Left ventricle myocardium superior (tissue), 1 donor: ENCODE measurements at places on chromosomes 16 and 17.

DNA sequence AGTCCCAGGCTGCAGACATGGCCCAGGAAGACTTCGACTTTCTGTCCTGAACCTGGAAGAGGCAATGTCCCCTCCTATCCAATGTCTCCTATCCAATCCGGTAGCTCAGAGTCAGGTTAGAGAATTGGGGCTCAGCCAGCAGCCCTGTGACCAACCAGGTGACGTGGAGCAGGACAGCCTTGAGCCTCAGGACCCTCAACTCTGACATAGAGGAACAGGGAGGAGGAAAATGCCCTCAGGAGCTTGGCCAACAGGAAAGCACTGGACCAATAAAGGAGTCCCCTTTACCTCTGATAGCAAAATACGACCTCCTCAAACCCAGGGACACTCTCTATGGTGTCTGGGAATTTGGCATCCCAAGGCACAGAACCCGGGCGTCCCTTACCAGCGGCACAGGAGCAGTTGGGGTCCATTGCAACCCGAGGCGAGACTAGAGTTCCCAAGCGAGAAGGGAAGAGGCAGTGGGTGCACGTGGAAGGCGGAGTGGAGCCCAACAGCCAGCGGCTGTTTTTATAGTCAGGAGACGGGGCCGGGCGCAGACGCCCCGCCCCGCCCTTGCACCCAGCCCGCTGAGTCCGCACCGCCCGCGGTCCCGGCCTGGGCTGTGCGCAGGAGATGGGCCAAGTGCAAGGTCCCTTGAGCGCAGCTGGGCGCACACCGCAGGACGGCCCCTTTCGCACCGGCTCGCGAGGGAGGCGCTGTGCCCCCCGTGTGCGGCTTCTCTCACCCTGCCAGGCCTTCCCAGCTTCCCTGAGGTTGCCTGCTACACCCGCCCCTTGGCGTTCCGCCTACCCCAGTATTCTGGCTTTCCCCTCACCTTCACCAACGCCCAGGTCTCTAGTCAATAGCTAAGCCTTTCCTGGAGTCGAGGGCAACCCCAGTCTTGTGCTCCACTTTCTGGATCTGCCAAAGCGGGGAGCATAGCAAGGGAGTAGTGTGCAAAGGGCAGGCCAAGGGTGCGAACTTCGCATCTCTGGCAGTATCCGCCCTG, at the start of gene MT1G:
Gene MT1G (minus strand): TSS at position 485 of the 991 bp plus-strand sequence. CDS start 72 bp downstream, at position 413.
- DNase-seq = peak; percentile 76

- no peak for DNase-seq
Observed at GRCh38 chr17:42342242-42343008, 45.8 kb downstream of the STAT3 start.

- DNase-seq = no peak
Observed at GRCh38 chr17:55398689-55399088, 22.9 kb downstream of the MMD start.

DNA sequence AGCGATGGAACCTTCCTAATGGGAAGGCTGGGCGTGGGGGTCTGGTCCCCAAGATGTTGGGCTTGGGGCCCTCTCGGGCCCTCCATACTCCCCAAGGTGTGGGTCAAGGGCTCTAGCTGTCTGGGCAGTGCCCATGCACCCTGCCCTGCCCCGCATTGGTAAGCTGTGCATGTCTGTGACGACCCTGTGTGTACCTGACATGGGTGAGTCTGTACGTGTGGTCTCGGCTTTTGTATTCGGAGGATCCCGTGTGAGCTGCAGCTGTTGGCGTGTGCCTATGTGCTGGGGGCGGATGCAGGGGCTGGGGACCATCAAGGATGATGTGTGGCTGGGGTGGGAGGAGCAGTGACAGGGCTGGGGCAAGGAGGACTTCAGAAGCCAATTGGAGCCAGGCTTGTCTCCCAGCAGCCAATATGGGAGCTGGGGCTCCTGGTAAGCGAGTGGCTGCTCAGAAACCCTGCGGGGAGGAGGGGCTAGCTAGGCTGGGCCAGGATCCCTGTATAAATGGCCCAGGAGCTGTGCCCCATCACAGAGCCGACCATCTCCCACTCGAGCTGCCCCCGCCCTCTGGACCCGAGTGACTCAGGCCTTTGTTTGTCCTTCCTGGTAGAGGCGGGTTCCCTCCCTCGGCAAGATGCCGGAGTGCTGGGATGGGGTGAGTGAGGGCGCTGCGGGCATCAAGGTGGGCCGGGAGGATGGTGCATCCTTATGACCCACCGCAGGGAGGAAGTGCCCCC, at the start of gene NDRG4:
Gene NDRG4 (plus strand): TSS at position 529 of the 737 bp plus-strand sequence. CDS start 106 bp downstream, at position 635.
- DNase-seq = no peak

DNA sequence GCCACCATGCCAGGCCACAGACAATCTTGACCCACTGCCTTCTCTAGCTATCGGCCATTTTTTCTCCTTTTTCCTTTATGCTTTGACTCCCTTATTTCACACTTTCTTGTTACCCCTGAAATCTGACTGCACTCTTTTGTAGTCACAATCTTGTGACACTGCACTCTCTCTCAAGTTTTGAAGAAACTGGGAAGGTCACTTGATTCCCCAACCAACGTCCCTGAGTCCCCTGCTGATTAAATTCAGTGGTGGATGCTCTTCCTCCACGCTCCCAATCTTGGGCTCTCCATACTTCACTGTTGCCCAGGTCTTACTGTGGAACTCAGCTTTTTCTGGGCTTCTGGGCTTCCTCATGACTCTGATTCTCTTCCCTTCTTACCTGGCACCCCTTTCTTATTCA, 33.9 kb downstream of the PECAM1 start:
- DNase-seq = no peak

DNA sequence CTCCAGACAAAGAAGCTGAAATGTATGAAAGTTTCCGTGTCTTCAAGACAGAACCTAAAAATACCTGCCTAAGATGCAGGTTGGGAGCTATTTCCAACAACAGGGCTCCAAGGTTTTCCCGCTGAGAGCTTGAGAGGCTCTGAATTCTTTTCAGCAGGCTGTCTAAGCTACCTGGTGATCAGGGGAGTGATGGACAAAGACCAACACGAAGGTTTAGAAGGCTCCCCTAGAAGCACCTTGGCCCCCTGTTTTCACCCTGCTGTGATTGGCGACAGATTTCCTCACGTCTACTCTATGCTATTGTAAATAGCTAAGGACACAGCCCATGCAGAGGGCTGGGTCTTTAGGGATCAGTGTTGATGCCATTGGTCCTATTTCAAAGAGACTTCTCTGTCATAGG, 275.2 kb upstream of the SALL1 start:
- DNase-seq = no peak

- DNase-seq = no peak
Observed at GRCh38 chr16:72517154-72517553, 345.2 kb upstream of the PMFBP1 start.

DNA sequence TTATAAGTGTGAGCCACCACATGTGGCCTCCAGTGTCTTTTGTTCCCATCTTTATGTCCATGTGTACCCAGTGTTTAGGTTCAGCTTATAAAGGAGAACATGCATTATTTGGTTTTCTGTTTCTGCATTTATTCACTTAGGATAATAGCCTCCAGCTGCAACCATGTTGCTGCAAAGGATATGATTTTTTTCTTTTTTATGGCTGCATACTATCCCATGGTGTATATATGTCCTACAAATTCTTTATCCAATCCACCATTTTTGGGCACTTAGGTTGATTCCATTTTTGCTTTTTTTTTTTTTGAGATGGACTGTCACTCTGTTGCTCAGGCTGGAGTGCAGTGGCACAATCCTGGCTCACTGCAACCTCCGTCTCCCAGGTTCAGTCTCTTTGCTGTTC, 32.9 kb downstream of the ATAD5 start:
- no peak for DNase-seq

DNA sequence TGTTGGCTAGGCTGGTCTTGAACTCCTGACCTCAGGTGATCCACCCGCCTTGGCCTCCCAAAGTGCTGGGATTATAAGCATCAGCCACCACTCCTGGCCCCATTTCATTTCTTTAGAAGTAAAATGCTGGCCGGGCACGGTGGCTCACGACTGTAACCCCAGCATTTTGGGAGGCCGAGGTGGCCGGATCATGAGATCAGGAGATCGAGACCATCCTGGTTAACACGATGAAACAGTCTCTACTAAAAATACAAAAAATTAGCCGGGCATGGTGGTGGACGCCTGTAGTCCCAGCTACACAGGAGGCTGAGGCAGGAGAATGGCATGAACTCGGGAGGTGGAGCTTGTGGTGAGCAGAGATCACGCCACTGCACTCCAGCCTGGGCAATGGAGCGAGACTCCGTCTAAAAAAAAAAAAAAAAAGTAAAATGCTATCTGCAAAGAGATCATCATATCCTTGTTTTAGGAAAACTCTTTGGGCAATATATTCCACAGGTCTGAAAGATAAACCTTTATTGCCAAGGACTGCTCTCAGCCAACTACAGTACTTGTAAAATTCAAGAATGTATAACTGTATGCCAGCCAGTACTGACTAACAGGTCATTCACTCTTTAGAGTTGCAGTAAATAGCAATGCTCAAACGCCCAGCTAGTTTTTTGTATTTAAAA, 3.8 kb downstream of the GJC1 start:
- no peak for DNase-seq

DNA sequence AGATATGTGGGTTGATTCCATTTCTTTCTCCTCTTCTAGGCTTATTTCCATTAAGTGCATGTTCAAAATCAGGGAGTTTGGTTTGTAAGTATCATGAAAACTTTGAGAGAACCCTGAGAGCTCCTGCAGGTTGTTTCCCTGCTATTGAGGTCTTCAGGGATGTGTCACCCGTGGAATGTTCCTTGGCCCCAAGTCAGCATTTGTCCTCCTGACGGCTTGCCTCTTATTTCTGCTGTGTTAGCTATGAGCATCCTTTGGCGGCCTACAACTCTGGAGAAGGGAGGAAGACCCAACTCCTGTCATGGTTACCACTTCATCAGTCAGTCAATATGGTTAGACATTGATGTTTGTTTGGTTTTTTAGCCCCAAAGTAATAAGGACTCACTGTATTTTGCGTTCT, 180.8 kb downstream of the FTO start:
- DNase-seq = no peak

DNA sequence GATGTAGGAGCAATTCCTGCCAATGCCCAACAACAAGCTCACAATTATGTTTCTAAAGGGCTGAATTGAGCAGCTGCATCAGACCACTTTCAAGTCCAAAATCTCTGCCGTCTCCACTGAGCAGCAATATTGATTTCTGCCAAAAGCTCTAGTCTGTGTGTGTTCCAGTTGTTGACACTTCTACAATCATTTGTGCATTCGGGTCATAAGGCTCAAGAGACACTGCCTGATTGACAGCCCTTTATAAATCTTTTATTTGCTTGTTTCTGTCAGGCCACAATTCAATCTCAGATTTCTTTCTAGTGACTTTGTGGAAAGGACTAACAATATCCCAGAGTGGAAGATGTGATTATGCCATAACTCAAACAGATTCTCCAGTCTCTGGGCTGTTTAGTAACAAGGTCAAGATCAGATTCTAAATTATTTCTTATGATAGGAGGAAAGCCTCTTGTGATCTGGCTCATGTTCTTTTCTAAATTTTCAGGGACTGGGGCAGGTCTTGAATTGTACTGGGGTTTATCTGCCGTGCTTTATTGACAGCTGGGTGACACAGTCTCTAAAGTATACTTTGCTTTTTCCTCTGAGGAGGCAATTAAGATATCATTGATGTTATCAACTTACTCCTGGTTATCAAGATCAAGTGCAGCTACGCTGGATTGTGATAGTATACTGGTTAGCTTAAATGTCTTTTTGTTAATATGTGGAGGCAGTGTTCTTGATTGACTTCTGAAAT, 377.1 kb downstream of the CNTNAP4 start:
- DNase-seq = no peak

GRCh38 chr17:68006797-68007196, 10.5 kb upstream of the C17orf58 start:
- DNase-seq = peak; percentile 62

- DNase-seq = no peak
Observed at GRCh38 chr16:2840914-2841313, 10.8 kb downstream of the ZG16B start.

DNA sequence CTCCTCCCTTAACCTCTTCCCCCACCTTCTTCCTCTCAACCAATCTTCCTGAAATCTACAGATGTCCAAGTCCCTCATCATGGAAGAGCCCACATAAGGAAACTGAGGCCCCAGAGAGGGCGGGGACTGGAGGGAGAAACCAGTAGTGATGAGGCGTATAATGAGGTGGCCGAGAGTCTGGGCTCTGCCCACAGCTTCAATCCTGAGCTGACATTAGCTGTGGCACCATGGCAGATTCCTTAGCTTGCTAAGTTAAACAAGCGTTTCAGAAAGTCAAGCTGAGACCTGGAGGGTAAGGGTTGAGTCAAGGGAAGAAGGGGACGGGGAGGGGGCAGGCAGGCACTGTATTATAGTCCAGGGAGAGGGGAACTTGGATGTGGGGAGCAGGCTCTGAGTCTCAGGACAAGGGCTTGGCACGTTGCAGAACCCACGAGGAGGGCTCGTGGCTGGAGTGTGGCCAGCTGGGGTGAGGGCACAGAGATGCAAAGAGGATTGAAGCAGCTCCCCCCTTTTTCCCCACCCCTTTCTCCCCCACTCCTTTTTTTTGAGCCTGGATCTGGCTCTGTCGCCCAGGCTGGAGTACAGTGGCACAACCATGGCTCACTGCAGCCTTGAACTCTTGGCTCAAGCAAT, 13.3 kb downstream of the ARHGAP23 start:
- peak; percentile 72 for DNase-seq

DNA sequence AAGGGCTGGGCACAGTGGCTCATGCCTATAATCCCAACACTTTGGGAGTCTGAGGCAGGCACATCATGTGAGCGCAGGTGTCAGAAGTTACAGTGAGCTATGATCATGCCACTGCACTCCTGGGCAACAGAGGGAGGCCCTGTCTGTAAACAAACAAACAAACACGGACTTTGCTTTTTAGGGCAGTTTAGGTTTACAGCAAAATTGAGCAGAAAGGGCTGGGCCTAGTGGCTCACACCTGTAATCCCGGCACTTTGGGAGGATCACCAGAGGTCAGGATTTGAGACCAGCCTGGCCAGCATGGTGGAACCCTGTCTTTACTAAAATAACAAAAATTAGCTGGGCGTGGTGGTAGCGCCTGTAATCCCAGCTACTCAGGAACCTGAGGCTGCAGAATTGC, 3.3 kb upstream of the CARHSP1 start:
- DNase-seq = no peak

DNA sequence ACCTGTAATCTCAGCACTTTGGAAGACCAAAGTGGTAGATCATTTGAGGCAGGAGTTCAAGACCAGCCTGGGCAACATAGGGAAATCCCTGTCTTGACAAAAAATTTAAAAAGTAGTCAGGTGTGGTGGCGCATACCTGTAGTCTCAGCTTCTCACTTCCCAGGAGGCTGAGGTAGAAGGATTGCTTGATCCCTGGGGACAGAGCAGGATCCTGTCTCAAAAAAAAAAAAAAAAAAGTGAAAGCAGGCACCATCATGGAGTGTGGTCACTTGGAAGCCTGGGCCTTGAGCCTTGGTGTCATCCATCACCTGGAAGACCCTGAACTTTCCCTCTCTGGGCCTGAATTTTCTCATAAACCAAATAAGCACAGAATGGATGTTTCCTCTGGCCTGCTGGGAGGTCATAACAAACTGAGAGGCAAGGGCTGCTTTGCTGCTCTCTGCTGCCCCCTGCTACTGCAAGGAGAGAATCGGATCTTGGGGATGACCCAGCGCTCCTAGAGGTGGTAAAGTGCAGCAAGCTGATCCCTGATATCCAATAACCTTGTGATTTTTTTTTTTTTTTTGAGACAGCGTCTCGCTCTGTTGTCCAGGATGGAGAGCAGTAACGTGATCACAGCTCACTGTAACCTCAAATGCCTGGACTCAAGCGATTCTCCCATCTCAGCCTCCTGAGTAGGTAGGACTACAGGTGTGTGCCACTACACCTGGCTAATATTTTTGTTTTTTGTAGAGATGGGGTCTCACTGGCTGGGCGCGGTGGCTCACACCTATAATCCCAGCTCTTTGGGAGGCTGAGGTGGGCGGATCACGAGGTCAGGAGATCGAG, 75.9 kb upstream of the RNU2-1 start:
- DNase-seq = no peak
